ENCODE measurements at places on chromosomes 11 and 22.
A peak's percentile ranks its signal among the peaks of the same experiment; 100 is the strongest.

DNA sequence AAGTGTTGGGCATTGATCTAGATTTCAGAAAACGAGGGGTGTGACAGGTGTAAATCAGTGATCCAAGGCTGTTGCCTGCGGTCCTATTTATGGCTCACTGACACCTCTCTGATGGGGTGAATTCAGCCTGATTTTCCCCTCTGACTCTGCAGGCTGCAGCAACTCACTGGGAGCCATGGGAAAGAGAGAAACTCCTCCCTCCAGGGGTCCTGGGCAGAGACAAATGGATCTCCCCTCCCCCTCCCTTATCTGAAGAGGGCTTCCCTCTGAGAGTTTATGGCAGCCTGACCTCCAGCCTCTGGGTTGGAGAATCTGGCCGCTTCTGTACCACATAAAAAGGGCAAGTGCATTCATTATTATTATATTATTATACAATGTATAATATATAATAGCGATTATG is 1.8 kb upstream of the PKNOX2 start:
- DNase-seq = no peak

- no peak for DNase-seq
Measured at GRCh38 chr22:48637231-48637630, 1190.4 kb downstream of the BRD1 start.

GRCh38 chr22:30860176-30861105 is 108.1 kb downstream of the MORC2 start:
- no peak for DNase-seq

DNA sequence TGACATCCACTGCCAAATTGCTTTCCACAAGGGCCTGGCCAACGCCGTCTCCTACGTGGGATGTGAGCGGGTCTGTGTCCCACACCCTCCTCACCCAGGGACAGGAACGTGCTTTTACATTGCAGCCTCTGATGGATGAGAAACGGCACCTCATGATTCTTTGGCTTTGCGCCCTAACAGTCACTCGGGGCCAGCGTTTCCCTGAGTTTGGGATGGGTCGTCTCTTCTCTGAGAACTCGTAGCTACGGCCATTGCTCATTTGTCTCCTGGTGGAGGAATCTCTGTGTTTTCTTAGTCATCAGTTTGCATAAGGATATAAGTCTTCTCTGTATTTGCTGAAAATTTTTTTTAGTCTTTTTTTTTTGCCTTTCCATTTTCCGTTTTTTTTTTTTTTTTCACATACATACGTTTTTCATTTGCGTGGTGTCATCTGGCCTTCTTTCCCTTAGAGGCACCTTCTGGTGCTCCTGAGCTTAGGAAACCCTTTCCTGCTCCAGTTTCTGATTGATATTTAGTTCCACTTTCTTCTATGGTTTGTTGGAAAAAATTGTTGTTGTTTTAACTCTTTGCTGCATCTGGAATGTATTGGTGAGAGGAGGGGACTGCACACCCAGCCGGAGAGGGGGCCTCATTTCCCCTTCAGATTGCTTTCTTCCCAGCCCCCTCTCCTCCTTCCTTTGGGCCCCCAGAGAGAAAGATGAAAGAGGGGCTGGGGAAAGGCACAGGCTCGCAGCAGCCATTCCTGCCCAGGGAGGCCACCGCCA is 12.0 kb downstream of the TNNT3 start:
- DNase-seq = no peak

- DNase-seq = no peak
Measured at GRCh38 chr22:42881982-42882656, 25.0 kb upstream of the ARFGAP3 start.

- DNase-seq = no peak
Measured at GRCh38 chr11:1231396-1232020, 8.6 kb downstream of the MUC5B start.

DNA sequence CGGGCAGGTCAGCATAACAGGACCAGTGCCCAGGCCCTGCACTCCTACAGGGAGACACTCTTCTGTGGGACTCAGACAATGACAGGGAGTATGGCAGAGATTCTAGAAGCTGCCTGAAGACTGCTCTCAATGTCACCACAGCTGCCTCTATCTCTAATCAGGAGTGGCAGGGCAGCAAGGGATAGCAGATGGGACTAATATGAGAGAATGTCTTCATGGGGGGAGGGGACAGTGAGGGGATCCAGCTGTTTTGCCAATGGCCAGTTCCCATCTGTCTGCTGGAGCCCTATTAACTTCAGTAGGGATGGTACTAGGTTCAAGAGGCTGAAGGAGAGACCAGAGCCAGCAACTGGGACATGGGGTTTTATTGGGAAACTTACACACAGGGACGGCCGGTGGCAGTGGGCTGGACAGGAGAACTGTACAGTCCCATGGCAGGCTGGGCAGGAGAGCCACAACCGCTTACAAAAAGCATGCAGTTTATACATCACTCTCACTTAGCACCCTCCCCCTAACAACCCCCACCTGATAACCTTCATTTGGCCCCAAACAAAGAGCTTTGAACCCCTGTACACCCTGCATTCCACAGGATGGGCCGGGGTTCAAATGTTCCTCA is 2.5 kb upstream of the CD82 start:
- no peak for DNase-seq

- DNase-seq = no peak
Measured at GRCh38 chr22:39316440-39317083, 2.9 kb downstream of the RPL3 start.

DNA sequence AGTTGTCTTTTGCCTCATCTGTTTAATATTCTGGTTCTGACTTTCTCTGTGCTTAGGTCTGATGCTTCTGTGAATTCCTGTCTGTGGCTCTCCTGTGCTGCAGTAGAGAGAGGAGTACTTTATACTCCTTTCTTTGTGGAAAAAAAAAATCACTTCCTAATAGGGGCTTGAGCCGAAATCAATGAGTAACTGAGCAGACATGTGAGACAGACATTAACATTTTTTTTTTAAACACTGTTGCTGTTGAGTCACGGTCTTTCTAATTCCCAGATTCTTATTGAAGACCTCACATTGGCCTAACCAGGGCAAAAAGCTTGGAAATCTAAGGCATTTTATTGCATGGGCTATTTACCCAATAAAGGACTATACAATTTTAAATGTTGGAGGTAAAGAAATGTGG is 86.1 kb downstream of the GRM5 start:
- DNase-seq = no peak

DNA sequence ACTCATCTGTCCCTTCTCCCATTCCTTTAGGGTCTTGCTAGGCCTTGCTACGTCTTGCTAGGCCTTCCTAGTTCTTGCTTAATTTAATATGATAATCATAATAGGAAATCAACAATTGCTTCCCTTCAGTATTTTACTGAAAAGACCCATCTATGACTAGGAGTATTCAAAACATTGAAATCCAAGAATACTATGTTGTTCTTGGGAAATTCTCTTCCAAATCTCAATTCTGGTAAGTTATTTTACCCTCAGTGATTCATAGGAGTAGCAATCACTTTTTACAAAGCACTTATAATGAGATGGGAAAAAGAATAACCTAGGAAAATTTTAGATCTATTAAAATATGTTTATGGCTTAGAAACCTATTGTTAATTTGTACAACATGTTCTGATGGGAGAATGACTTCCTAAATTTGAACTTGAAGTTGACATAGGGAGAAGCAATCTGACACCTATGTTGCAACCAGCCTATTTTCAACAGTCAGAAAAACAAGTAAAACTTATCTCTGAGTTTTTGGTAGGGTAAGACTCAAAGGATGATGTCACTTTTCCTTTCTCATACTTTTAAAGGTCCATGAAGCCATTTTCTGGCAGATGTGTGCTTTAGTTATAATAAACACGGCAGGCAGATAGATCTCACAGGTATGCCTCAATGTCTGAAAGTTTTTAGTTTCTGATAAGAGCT is 29.5 kb upstream of the HIPK3 start:
- DNase-seq = no peak

GRCh38 chr22:43884600-43885318 is 7.1 kb downstream of the PNPLA5 start:
- DNase-seq = peak; percentile 4

- no peak for DNase-seq
Measured at GRCh38 chr11:84261707-84262106, 975.5 kb upstream of the CCDC90B start.

GRCh38 chr11:114813189-114813718 is 134.9 kb downstream of the NXPE2 start:
- no peak for DNase-seq

DNA sequence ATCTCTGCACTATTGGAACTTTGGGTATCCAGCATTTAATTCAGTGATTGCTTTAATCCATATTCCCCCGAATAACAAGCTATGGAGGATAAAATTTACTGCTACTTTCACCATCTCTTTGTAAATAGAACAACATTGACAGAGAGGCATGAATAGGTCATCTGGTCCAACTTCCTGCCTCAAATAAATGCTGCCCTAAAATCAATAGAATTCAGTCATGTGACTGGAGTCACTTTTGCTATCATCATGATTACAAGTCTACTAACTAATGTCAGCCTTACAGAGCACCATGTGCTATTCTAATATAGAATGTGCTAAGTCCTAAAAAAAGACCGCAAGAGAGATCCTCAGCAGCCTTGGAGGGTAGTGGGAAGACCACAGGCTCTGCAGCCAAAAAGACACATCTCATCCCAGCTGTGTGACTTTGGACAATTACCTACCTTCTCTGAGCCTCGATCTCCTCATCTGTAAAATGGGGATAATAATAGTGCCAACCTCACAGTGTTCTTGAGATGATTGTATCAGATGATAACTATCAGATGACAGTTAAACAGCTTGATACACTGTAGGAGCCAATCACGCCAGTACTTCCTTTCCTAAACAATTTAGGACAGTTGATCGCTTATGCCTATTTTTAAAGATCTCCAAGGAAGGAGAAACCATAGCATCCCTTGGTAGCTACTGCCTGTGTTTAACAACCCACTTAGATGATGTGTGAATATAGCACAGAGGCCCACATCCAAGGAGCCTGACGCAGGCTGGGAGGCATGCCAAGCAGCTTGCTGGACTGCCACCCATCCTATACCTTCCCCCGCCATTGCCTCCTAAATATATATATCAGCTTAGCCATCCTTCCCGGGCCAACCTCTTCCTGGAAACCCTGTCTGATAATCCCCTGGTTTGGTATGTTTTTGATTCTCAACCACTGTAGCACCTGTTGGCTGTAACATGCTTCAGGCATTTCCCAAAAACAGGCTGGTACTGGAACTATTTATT is 77.3 kb upstream of the PHF21A start:
- no peak for DNase-seq

DNA sequence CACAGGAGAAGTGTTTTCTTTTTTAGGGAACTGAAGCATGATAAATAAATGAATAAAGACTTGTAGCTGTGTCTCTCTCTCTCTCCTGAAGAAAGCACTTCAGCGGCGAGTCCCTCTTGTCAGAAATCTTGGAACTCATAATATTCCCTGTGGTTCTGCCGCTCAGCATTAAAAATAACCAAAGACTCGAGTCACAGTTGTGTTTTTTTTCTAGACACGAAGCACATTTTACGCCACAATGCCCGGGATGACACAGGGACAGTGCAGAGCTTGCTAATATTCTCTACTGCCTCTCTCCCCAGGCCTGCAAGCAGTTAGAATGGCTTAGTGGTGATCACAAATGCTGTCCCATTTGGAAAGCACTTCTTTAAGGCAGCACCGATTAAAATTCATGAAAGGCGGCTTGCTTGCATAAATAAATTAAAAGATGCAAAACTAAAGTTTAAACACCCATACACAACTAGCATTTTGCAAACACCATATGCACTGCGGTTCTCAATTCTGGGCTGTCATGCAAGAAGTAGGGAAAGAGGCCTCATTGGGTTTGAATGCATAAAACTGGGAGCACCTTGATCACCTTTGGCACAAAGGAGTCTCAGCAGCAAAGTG is 597.4 kb downstream of the SOX6 start:
- no peak for DNase-seq
